Stimulated activated CD4-positive, alpha-beta T cell treated with anti-CD3 and anti-CD28 coated beads, TNF-alpha, amount 100 ng/mL, for 48 hours (primary cell): ENCODE measurements at places on chromosomes 11 and 22.

DNA sequence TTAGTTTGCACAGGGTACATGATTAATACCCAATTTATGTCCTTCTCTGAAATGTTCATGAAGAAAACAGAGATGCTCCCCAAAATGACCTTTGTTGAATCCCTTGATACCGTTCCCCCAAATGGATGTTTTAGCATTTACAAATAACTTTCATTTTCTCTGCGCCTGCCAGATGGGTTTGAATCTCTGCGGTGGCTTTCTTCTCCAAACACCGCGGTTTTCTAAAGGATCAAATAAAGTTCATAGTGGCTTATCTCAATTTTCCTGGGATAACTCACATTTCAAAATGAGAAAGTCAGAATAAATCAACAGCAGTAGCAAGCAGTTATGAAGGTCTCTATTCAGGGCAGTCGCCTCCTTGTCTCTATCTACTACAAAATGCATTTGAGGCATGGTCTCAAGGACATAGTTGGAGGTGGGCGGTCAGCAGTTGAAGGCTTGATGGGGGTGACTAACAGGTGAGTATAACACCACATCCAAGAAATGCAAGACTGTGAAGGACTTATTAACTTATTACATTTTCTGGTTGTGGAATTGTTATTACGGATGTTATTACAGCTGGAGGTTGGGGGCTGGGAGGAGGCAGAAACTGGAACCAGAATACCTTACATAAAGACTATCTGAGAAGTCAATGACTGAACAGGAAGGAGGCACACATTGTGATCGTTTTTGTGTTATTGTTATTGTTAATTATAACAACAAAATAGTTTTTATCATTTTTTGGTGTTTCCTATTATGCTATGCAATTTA lies 1513.3 kb downstream of the FAM181B start:
- no peak for DNase-seq

GRCh38 chr11:114131461-114131864 lies 72.0 kb downstream of the ZBTB16 start:
- DNase-seq = no peak

- DNase-seq = no peak
These were observed 88.1 kb downstream of the SBF2 start for GRCh38 chr11:10205928-10206327.

GRCh38 chr22:50519151-50519550 lies 6.2 kb downstream of the SCO2 start:
- DNase-seq = no peak

GRCh38 chr11:30018495-30018894 lies 1.7 kb upstream of the KCNA4 start:
- DNase-seq = no peak

DNA sequence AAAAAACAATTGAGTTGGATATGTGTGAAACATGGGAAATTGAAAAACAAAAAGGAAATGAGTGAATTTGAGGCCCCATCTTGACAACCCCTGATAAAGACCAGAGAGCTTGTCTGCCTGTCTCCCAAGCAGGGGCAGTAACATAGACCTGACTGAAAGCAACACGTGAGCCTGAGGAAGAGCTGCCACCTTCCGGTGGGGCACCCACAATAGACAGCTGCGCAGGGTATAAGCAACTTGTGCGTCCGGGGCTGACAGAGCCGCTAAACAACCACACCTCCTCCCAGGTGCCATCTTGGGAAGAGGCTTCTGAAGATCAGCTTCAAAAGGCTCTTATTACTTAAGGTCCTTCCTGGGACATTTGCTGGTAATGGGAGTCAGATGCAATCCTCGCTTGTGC lies 166.8 kb downstream of the NTM start:
- no peak for DNase-seq

DNA sequence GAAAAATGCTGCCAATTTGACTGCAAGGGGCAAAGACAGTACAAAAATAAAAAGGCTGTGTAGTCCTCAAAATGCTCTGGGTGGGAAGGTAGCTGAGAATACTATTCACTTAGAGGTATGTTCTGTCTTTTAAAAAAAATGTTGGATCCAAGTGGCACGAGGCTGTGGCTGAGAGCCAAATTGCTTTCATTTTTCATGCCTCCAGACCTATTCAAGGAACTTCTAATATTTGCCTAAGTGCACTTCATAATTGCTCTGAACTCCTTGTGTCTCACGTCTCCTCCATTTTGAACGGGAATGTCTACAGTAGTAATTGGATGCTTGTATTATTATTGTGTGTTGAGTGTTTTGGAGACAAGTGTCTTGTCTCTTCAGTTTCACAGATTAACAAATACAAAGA lies 19.1 kb upstream of the SLC22A25 start:
- DNase-seq = no peak
